ENCODE measurements at places on chromosomes 5 and 9.

DNA sequence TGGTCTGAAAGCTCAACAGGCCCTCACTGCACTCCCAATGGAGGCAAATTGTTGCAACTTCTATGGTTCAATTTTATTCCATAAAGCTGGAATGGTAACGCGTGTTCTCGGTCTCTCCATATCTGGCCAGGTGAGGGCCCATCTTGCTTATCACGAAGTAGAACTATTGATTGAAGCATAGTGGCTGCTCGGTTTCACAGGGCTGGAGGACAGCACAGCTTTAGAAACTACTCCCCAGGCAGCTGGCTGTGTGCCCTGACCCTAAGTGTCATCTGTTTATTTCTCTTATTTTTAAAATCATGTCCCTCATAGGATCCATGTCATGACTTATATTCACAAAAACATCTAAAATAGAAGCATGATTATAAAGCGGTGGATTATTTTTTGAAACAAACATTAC lies 223.4 kb downstream of the NPR3 start:
- no peak for DNase-seq

- DNase-seq = no peak
Observed at GRCh38 chr9:132241840-132242620, 80.2 kb downstream of the NTNG2 start.

DNA sequence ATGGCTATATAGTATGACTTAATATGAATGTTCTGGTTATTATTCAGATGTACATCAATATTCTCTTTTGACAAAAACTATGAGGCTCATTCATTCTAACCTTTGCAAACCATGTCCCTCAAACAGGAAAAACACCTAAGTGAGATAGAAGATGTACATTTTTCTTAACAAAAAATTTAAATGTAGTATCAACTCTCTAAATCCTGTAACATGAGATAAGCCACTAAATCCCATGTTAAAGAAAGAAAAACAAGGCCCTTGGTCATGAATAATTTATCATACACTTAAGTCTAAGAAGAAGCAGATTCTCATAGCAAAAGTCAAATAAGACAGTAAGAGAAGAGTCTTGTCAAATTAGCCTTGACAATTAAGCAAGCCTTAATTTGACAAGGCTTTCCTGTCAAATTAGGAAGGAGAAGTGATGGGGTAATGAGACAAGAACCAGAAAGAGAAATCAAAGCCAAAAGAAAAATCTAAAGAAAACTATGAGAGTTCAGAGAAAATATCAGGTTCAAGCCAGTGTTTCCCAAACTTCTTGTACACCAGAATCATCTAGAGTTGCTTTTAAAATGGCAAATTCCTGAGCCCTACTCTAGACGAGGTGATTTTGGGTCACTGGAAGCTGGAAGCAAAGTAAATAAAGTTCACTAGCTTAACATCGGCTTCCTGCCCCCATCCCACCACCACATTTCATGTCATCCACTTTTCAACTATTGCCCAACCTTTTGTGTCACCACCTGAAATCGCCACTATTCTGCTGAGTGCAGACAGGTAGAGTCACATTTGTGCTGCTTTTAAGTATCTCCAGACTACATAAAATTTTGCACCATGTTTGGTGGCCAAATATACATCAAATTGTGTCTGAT lies 76.5 kb downstream of the NR6A1 start:
- no peak for DNase-seq

DNA sequence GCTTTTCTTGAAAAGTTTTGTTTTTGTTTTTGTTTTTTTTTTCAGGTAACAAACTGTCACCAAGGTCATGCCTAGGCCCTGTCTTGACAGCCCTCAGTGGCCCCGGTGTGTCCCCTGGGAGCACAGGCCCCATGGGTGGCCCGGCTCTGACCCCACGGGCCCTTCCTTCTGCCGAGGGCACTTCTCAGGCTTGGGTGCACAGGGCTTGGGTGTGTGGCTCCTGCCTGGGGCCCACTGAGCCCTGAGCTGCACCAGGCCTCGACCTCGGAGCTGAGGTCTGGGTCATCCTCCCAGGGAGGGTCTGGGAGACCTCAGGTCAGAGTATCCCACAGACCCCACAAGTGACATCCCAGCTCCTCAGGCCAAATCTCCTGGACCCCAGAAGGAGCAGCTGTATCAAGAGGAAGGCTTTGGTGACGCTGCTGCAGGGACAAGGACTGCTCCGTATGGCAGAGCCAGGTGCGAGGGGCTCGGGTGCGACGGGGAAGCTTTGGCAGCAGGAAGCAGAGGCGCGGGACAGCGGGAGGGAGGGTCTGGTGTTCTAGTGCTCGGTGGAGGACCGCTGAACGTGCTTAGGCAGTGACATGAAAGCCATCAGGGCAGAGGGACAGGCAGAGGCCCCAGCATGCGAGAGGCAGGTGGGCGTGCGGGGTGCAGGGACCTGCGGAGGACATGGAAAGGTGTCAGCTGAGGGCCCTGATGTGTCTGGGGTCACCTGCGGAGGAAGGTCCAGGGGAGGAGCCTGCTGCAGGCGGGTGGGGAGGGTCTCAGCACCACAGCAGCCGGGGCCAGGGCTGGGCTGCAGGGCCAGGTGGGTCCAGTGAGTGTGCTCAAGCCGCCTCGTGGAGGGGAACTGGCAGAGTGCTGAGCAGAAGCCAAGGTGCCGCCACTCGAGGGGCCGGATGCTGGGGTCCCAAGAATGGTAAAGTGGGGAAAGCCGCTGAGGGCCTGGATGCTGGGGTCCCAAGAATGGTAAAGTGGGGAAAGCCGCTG lies 18.4 kb upstream of the SLC9A3 start:
- no peak for DNase-seq

- no peak for DNase-seq
Observed at GRCh38 chr9:130897848-130898551, 1.4 kb upstream of the QRFP start.

GRCh38 chr9:12403721-12404120 lies 289.5 kb upstream of the TYRP1 start:
- no peak for DNase-seq

DNA sequence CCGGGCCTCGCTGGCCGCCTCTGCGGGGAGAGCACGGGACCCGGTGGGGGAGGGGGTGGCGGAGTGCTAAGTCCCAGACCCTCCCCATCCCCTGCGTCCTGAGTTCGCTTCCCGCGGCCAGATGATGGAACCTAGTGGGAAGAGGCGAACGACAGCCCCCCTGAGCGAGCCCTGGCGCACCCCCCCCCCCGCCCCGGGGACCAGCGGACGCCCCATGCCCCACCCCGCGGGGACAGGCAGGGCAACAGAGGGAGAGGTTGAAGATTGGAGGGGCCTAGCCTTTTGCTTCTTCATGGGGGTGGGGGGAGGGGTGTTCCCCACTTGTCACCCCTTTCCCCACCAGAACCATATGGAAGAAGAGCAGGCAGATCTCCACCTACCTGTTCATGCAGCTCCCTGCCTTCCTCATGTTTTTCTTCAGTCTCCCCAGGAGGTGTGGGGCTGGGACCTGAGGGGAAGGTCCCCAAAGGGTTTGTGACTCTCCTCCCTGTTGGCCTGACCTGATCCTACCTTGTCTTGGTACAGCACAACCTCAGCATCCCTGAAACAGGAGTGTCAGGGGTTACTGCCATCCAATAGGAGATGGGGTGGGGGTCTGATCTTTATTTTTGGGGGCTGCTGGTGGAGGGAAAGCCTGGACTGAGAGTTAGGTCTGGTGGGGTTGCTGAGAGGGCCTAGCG lies 485 bp downstream of the FAM53C start:
- DNase-seq = no peak

Measured in EL (cell line).